Astrocyte of the cerebellum (primary cell): ENCODE measurements at places on chromosomes 6 and 20.

DNA sequence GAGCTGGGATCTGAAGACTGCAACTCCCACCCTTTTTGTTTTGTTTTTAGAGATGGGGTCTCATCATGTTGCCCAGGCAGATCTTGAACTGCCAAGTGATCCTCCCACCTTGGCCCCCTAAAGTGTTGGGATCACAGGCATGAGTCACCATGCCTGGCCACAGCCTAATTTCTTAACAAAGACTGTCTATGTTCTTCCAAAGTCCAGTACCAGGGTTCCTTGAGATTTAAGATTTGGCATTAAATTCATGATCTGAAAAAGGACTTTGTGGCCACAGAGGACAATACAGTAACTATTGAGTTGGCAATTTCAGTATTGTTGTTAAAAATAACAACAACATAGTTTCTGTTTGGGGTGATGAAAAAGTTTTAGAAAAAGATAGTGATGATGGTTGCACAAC, 28.7 kb upstream of the BEND3 start:
- DNase-seq = no peak

DNA sequence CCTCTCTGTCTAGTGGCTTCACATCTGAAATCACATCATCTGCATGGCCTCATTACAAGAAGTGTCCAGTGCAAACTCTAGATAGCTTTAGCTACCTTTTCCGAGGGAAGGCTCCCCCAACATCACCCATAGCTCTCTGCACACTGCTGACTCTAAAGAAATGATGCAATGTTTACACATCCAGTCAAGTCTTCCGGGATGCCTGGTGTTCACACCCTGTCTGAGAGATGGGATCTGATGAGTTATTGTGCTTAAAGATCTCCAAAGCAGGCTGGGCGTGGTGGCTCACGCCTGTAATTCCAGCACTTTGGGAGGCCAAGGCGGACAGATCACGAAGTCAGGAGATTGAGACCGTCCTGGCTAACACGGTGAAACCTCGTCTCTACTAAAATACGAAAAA, 404.6 kb upstream of the IRAK1BP1 start:
- DNase-seq = no peak

DNA sequence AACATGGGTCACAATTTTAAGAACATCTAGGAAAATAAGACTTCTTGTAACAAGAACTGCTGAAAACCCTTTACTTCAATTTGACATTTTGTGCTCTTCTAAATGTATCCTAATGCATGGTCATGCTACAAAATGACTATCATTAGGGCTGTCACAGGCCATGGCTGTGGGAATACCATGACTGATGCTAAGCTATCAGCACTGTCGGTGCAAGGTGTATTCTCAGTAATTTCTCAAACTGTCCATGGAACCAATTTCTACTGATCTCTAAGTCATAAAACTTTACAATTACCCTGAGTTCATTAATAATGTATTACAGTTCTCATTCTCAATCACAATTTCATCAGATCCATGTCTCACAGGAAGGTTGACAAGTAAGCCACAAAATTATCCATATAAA, 625.3 kb downstream of the EYS start:
- DNase-seq = no peak

DNA sequence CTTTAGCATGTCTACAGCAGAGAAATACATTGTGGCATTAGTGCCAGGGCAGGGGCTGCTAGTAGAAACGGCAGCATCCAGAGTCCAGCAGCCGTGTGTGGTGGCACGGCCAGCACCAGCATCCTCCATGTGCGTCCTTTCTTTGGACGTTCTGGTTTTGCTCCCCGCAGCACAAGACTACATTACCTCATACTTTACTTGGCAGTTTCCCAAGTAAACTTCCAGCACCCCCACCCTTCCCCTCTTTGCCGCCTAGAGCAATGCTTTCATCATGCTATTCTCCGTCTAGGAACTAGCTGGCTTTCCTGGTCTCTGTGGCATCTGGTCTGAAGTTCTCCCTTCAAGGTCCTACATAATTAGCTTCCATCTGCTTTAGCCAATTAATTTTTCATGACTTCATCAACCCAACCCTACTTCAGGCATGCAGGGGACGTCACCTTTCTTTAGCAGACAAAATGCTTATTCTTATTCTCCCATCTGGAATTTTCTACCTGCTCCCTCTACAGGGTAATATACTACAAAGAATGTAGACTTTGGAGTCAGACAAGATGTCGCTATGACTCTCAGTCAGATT, 67.6 kb downstream of the BLOC1S5 start:
- peak; percentile 34 for DNase-seq

DNA sequence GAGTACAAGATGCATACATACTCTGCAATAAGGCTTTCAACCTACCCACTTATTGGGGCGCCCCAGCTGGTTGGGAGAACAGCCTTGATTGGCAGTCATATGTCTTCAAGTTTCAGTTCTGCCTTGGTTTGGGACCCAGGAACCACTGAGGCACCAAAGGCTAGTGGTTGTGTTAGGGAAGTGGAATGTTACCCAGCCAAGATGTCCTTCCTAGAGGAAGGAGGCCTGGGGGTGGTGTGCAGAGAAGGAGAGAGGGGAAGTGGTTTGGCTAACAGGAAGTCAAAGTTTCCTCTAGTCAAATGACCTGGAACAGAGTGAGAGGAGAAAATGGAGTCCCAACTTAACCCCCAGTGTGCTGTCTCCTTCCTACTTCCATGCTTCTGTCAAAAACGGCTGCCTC, 59.4 kb downstream of the CD164 start:
- no peak for DNase-seq

GRCh38 chr6:166267526-166267925, 40.7 kb downstream of the PRR18 start:
- no peak for DNase-seq

- no peak for DNase-seq
These were observed 491.0 kb upstream of the FLRT3 start for GRCh38 chr20:14828459-14828858.

DNA sequence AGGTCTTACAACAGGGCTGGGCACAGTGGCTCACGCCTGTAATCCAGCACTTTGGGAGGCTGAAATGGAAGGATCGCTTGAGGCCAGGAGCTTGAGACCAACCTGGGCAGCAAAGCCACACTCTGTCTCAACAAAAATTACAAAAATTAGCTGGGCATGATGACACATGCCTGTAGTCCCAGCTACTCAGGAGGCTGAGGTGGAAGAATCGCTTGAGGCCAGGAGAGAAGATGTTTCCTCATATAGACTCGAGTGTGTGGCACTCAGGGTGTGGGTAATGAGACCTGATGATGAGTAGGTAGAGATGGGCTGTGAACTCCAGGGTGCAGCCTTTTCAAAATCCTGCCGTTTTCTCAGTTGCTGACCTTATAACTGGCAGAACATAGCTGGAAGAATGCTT, 125.3 kb upstream of the FOXO3 start:
- DNase-seq = no peak

GRCh38 chr20:610130-611046, at the start of gene TCF15:
Gene TCF15, minus strand, starts transcription at chr20:610309. Its CDS starts 72 bp downstream, at chr20:610237.
- no peak for DNase-seq

GRCh38 chr6:82237013-82237412, 10.5 kb downstream of the IBTK start:
- DNase-seq = no peak

- DNase-seq = no peak
These were observed 5.4 kb upstream of the GINM1 start for GRCh38 chr6:149560736-149561135.

- DNase-seq = no peak
These were observed 128.3 kb downstream of the MAP3K7 start for GRCh38 chr6:90458353-90459224.

DNA sequence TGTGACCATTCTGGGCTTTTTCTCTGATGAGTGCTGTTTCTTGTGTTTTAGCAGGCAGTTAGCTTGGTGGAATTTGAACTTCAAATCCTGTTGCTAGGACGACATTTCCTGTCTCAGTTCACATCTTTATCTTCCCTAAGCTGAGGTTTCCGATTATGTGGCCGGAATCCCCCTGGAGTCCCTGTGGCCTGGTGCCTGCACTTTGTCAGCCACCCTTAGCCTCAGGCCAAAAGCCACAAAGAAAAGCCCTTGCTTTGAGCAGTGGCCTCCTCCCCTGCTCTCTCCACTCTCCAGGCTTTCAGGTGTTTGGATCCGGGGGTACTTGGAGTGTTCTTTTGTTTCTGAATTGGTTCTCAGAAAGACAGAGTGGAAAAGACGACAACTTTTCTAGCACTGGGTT, 59.9 kb upstream of the PMEPA1 start:
- DNase-seq = no peak

- no peak for DNase-seq
These were observed 882 bp downstream of the CNR1 start for GRCh38 chr6:88165087-88165843.

DNA sequence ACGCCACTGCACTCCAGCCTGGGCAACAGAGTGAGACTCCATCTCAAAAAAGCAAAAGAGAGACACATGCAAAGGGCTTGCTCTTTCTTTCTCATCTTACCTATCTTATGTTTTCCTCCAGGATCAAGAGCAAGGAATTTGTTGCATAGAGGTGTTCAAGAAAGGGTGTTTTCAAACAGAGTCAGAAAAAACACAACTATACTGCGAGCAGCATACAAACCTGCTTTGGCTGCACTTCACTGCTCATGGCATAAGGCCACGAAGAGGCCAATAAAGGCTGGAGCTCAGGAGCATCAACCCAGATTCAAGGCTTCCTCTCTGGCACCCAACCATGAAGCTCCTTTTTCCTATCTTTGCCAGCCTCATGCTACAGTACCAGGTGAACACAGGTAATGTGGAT, at the start of gene DEFB129:
Gene DEFB129, plus strand, starts transcription at position 301 of the 400 bp plus-strand sequence. Its CDS starts 31 bp downstream, at position 332.
- DNase-seq = no peak
